ENCODE measurements at places on chromosomes 4 and X.

GRCh38 chr4:174516794-174517193, 5.5 kb downstream of the HPGD start:
- DNase-seq, result no peak

DNA sequence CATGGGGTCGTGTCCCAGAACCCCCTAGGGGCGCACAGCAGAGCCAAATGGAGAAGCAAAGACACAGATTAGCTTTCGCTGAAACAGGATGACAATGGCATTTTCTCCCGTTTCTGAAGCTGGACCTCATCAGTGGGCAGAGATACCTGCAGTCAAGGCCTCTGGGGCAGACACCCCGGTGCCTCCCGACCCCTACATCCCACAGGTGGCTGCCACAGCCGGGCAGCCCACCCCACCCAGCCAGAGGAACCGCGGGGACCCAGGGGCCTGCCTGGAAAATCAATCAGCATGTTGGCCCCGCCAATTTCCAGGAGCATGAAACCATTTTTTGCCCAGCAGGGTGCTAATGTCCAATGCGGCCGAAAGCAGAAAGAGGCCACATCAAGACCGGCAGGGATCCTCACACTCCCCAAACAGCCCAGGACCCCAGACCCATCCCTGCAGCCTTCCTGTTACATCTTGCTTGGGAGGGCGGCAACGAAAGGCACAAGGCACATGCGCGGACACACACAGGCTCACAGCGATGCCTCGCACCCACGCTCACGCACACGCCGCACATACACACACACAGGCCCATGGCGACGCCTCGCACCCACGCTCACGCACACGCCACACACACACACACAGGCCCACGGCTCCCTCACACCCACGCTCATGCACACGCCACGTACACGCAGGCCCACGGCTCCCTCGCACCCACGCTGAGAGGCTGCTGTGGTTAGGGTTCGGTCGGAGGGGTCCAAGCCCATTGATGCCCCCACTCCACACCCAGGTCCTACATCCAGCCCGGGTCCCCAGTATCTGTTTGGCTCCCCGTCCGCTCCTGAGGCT, 130.6 kb upstream of the NKX1-1 start:
- DNase-seq, result no peak

GRCh38 chr4:7519638-7520376, 85.1 kb upstream of the PSAPL1 start:
- no peak for DNase-seq

DNA sequence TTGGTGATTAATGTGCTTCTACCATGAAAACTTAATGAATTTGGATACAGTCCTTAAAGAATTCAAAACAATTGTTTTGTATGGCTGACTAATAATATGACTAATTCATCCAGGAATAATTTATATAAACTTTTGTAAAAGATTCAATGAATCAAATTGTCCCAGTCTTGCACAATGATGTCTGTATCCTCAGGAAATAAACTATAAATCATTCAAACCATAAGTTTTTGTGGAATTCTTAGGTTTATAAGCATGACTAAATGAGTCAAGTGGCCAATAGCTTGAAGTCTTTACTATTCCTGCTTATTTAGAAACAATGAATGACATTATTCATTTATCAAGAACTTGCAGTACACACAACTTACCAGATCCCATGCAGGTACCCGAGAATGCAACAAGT, 935.0 kb upstream of the INTU start:
- DNase-seq, result no peak

GRCh38 chr4:7844594-7844991, 95.1 kb downstream of the AFAP1 start:
- no peak for DNase-seq

DNA sequence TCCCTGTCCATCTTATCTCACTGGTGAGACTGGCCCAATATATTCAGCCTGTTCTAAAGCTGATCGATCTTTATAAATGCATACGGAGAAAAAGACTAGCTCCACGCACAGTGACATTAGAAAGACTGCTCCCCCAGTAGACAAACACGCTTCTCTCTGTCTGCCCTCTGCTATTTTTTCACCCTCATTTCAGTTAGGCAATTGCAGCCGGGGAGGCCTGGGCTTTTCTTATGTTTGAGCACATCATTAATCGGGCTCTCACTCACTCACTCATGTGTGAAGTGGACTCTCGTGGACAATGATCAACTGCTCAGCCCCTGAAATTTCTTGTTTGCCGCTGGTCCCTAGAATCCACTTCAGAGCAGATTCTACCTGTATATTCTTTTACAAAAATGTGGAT, 824.7 kb upstream of the TENM3 start:
- DNase-seq, result no peak

Measured in HEK293T (cell line).